A172 (cell line): ENCODE measurements at places on chromosomes 4 and X.

DNA sequence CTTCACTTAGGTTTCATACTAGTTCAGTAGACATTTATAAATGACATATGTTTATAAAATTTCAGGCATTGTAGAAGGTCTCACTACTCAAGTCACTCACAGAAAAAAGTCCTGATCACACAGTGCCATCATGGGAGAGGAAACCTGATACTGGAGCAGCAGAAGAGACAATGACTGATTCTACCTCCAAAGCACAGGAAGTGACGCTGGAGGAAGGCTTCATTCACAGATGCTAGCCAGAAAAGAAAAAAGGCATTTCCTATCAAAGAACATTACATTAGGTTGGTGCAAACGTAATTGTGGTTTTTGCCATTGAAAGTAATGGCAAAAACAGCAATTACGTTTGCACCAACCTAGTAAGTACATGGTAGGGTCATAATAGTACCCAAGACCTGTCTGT lies 79.5 kb downstream of the RASGEF1B start:
- DNase-seq: no peak

DNA sequence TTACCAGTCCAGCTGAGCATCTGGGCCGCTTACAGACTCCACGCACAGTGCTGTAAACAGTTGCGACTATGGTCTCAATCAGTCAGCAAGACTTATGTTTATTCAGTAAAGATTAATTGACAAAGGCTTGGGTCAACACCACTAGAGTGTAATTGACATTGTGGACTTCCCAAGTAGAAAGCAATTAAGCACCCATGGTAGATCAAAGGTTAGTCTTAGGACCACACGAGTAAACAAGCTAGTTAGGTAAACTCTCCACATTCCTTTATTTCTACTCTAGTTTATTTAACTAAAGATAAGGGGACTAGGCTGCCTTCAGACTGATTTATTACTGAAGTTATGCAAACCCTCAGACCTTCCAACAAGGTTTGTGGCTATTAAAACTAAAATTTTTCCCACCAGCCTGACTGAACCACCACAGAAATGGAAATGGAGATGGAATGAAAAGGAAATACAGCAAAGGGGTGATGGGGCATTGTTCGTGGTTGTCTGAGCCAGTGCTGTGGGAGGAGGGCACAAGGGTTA lies 44.2 kb downstream of the MTHFD2L start:
- peak; percentile 25 for DNase-seq

- no peak for DNase-seq
These were observed 34.8 kb downstream of the GC start for GRCh38 chr4:71749008-71749594.

- peak; percentile 33 for DNase-seq
These were observed 42.5 kb upstream of the LEF1 start for GRCh38 chr4:108210989-108211835.

GRCh38 chrX:36581030-36581429 lies 427.1 kb upstream of the FAM47C start:
- DNase-seq: no peak

GRCh38 chr4:133152330-133152821 lies 3.3 kb downstream of the PCDH10 start:
- DNase-seq: no peak

- no peak for DNase-seq
These were observed 229.8 kb downstream of the NDST4 start for GRCh38 chr4:114883641-114884040.

GRCh38 chr4:168723569-168723968 lies 226.7 kb downstream of the PALLD start:
- DNase-seq: no peak

- DNase-seq: no peak
These were observed 108.9 kb downstream of the UNC5C start for GRCh38 chr4:95439896-95440295.
